Stimulated activated CD4-positive, alpha-beta T cell treated with anti-CD3 and anti-CD28 coated beads, Interleukin-1b, Interleukin-23, amount 100 ng/mL, for 24 hours (primary cell): ENCODE measurements at places on chromosomes 4 and X.

DNA sequence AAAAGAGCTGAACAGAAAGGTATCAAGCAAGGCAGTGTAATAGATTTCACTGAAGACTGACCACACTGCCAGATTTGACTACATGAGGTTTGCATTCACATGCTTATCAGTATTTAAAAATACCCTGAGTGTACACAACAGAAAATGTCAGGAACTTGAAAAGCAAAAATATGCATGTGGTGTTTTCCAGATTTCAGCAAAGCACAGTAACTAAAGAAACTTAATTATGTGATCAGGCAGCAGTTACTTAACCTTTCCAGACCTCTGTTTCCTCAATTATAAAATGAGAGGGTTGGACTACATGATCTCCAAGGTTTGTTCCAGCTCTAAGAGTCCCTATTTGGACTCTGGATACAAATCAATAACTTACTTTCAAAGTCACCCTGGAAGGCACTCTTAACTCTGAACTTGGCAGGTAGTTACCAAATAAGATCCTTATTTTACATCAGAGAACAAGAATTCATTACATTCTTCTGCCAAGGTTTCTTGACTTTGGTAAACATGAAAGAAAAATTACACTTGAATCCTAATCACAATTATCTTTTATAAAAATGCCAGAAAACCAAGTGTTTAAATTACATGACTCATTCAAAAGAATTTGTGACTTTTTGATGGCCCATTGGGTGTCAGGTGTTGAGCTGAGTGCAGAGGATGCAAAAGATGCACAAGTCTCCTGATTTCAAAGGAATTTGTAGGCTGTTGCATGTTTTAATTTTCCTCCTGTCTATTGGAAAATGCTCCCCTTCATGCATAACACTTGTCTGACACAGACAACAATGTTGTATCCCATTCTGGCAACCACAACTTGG, 241.6 kb downstream of the MGST2 start:
- no peak for DNase-seq

GRCh38 chrX:115689931-115690330, 129.0 kb downstream of the PLS3 start:
- no peak for DNase-seq

- DNase-seq = no peak
Measured at GRCh38 chrX:149370097-149370496, 135.0 kb downstream of the IDS start.

DNA sequence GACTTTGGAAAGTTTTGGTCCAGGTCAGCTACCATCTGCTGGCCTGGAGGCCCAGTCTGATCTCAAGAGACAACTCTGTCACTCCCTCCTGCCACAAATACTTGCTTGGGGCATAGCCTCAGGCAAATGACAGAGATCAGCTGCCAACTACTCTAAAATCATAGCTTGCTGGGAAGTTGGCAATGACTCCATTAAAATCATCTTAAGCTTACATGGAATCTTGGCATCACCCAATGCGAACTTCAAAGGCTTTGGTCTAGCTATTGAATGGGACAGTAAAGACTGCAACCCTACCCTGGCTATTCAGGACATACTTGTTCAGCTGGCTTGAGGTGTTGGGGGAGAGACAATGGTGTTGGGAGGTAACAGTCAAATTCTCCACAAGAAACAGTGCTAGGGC, 7.0 kb upstream of the USO1 start:
- no peak for DNase-seq

DNA sequence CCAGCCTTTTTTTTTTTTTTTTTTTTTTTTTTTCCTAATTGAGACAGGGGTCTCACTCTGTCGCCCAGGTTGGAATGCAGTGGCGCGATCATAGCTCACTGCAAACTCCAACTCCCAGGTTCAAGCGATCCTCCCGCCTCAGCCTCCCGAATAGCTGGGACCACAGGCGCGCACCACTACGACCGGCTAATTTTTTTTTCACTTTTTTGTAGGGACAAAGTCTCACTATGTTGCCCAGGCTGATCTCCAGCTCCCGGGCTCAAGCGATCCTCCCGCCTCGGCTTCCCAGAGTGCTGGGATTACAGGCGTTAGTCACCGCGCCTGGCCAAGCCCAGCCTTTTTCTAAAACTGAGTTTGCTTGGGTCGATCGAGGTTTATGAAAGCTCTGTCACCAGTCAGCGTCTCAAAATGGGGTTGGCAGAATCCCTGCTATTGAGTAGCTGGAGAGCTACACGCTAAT, 1.3 kb upstream of the OTUD5 start:
- no peak for DNase-seq

GRCh38 chr4:7781993-7782392, 157.7 kb downstream of the AFAP1 start:
- no peak for DNase-seq

- DNase-seq = no peak
Measured at GRCh38 chr4:153222707-153223426, 18.6 kb downstream of the TRIM2 start.

GRCh38 chr4:119313237-119313636, 8.7 kb downstream of the FABP2 start:
- no peak for DNase-seq

GRCh38 chrX:26631385-26631784, 415.4 kb downstream of the MAGEB5 start:
- DNase-seq = no peak

DNA sequence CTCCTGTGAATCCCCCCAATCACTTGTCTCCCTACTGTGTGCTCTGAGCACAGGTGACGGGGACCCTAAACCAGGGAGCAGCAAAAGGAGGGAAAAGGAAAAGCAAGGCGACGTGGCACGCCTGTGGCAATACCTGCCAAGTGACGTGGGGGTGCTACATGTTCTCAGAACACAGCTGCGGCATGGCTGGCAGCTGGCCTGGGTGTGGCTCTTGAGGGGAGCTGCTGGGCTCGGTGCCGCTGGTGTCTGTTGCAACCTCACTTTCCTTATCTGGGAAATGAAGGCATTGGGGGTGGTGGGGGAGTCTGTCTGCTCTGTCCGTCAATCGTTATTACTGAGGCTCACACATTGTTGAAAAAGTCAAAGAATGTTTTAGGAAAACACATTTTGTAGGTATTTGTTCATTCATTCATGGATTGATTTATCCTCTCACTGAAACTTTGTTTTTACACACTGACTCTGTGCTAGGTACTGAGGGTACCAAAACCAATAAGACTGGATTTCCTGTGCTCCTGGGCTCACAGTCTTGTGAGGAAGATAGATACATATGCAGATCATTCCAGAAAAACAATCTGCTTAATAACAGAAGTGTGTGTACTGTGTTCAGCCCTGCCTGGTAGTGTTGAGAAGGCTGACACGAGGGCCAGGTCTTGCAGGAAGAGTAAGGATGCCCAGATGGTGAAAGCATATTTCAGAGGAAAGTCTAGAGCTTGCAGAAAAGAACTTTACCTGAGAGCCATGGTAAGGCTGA, 217.6 kb downstream of the PTTG2 start:
- DNase-seq = no peak

DNA sequence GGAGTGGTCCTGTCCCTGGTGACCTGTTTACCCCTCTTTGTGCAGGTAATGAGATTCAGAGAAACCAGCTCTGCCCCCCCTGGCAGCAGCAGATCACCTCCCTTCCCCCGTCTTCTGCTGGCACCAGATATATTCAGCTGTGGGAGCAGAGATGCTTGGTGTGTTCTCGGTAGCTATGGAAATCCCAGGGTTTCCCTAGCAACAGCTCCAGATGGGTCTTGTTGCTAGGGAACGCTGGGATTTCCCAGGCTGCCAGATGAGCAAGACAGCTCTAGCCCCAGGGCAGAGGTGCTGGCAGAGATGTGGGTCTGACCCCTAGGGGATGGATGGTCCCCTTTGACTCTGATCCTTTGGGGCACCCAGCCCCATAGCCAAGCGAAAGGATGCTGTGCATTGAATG, 20.2 kb downstream of the CETN2 start:
- DNase-seq = no peak
